ENCODE measurements at places on chromosomes 4 and X.

DNA sequence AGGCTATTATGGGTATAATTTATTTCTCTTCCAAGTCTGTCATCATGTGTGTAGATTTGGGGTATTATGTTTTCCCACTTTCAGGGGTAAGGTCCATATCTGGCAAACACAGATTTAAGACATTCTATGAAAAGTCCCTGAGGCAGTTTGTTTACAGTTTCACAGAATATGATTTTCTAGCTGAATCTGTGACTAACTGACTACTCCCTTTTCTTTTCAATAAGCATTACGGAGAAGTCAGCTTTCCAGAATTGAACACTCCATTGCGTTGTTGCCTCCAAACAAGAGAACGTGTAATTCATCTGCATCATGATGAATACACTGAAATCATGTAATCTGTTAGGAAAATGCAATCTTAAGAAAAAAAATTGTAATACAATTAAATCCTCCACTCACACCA is 226.7 kb upstream of the SFRP2 start:
- no peak for DNase-seq

GRCh38 chrX:16476009-16476408 is 173.9 kb upstream of the S100G start:
- no peak for DNase-seq

DNA sequence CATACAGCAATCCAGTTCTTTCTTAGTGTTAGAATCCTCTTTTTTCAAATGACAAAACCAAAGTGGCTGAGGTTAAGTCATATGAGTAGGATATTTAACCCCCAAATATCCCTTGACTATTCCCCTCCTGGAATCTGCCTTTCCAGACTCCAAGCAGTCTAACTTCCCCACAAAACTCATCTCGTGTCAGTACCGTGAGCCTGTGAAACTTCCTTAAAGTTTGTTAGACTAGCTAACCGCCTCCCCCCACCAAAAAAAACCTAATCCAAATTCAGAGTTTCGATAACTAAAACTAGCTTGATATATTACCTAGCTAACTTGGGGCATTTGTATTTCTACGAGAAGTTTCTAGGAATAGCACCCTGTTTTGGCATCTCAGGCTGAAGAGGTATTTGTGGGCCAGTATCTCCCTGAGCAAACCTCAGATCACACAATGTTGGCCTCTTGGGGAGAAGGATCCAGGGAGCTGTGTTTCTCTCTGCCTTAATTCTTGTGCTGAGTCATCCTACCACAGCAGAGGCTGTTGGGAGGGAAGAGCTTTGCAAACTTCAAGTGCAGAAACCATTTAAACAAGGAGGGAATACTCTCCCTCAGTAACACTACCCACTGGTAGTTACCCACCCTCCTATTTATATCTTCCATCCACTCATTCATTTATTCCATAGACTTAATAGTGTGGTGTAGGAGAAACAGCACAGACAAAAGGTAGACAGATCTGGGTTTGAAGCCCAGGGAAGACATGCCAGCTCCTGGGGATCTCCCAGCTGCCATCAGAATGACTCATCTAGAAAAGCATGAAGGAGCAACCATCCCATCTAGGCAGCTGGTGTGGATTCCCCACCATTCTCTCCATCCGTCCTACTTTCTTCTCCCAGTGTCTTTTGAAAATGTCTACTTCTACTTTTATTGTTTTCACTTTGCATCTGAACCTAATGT is 39.3 kb upstream of the TXK start:
- DNase-seq, result no peak

DNA sequence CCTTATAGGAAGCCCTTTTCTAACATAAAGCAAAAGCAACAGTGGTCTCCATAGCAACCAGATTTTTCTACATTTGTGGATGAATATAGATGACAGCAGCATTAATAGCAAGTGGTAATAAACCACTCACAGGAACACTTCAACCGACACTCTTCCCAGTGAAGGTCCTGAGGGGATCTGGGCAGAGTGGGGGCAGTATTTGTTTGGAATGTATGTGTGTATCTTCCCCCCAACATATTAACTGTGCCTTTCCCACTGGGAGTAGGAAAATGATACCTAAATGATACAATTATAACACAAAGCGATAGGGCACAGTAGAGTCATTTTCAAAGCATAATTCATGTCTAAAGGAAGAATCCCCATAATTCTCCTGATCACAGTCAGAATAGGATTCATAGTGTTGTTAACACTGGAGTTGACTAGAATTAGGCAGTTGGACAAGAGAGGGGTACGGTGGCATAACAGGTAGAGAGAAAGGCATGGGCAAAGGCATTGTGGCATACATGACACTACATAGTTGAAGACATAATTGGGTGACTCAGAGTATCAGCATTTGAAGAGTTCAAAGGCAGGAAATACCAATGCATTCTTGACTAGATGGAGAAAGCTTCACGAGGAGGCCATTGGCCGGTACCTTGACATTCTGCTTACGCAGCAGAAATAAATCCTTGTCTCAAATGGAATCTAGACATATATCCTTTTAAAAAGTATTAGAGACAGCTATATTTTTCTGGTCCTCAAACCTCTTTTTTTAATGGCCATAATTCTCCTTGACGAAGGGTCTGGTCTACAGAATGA is 15.2 kb downstream of the CAPN6 start:
- DNase-seq, result no peak

- DNase-seq, result no peak
These were observed 22.0 kb downstream of the GUCY1B1 start for GRCh38 chr4:155780775-155781174.

DNA sequence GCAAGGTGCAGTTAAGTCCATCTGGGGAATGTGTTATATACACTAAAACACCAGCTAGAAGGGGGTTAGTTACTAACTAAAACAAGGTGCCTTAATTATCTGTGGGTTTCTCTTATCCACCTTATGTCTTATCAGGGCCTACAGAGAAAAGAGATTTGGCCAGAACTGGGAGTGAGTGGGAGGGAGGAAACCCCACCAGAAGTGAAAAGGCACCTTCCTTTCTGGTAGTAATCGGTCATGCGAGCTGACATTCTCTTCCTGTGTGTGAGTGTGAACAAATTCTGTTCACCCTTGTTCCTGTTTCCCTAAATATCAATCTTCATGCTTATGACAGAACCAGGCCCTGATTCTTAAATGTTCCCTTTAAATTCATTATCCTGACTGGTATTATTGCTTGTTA is 43.5 kb downstream of the SRPX2 start:
- peak; percentile 14 for DNase-seq

DNA sequence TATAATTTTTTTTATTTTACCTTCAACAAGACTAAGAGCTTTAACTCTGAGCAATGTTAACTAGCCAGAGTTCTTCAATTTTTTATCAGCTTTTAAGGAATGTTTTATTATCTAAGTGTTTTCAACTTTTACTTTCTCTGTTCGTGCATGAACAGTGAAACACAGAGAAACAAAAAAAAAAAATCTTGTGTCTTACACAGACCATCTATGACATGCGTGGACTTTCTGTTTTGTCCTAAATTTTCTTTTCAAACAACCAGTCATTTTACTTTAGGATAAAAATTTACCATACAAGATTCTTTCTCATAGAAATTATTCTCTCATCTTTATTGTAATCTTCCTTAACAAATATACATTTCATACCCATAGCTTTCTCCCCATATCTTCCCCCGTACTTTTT is 731.9 kb upstream of the PCDH10 start:
- no peak for DNase-seq

DNA sequence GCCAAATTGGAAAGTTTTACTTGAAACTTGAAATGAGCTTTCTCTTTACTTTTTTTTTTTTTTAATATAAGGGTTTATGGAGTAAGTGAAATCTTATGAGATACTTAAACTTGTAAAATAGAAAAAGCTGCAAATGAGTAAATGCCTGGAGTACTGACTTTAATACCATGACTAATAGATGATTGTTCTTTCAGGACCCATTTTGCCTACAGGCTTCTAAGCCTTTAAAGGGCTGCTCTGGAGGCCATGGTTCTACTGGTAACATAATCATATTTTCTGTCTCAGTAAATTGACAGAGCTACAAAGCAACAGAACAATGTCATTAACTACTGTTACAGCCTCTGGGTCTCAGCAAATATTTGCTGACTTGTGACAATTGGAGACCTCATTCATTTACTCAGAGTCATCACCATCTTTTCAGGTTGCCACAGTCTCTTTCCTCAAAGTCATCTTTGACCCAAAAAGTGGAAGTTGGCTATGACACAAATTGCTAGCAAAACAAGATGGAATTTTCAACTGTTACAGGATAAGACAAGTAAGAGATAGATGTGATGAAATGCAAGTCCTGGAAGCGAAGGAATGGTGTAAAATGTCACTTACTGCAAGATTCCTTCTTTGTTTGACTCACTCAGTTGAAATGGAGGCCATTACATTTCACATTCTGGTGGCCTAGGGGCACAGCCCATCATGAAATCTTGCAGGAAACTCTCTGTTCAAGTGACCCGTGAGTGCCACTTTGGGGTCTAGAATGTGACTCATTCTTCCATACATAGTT is 132.7 kb downstream of the BTC start:
- DNase-seq, result no peak

DNA sequence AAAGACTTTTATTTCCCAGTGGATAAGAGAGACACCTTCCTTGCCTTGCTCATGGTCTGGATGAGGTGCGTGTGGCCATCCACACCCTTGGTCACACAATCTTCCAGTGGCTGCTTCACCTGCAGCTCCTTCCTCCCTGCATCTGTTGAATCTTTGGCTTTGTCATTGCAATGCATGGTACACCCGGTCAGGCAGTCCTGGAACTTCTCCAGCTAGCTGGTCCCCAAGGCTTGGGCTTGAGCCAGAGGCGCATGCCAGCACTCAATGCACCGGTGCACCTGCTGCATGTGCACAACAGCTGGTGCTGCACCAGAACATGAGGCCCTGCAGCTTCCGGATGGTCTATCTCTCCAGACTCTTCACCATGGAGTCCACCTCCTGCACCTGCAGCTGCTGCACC is 31.7 kb downstream of the SCML1 start:
- DNase-seq, result no peak

- DNase-seq, result no peak
These were observed 12.2 kb downstream of the RGS12 start for GRCh38 chr4:3304831-3305609.

GRCh38 chr4:150235808-150236271 is 157.6 kb downstream of the DCLK2 start:
- no peak for DNase-seq
